Suppressor macrophage treated with lipopolysaccharide for 1 hour (primary cell): ENCODE measurements at places on chromosomes 6 and 20.
A peak's percentile ranks its signal among the peaks of the same experiment; 100 is the strongest.

GRCh38 chr20:11235058-11235457 lies 561.3 kb upstream of the JAG1 start:
- DNase-seq: no peak

DNA sequence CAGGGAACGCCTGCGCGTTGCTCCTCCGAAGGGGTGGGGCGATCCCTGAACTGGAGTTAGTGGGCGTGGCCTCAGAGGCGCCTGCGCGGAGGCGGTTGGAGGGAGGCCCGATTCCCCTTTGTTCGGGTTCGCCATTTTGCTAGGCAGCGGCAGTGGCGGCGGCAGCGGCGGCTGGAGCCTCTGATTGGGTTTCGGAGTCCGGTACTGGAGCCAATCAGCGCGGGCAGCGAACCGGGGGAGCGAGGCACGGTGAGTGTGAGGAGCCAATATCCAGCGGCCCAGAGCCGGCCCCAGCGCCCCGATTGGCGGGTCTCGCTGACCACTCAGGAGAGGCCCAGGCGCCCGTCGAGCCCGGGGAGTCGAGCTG lies at the start of gene NFYA:
NFYA (plus strand) TSS at position 139 of the 367 bp plus-strand sequence. CDS start 6,116 bp downstream, outside the sequence.
- DNase-seq: no peak

DNA sequence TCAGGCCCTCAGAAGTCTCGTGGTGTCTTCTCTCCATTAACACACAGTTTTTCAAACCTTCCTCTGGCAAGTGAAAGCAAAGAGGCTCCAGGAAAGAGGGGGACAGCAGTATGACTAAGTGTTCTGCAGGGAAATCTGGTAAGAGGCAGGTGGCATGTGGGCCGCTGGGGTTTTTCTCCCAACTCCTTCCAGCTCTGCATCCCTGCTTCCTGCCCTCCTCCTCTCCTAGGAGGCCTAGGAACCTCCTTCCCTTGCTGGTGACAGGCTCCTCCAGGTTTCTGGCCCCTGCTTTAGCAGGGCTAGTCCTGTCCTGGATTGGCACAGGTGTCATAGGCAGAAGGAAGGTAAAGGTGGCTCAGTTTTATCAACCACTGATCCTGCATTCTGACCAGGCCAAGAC lies 7.6 kb upstream of the ITCH start:
- no peak for DNase-seq

- peak; percentile 4 for DNase-seq
These were observed 824.8 kb upstream of the FLRT3 start for GRCh38 chr20:15162079-15162647.

GRCh38 chr20:63033794-63034709 lies 27.3 kb upstream of the BHLHE23 start:
- no peak for DNase-seq

- no peak for DNase-seq
These were observed 128.2 kb downstream of the JARID2 start for GRCh38 chr6:15374119-15374518.

DNA sequence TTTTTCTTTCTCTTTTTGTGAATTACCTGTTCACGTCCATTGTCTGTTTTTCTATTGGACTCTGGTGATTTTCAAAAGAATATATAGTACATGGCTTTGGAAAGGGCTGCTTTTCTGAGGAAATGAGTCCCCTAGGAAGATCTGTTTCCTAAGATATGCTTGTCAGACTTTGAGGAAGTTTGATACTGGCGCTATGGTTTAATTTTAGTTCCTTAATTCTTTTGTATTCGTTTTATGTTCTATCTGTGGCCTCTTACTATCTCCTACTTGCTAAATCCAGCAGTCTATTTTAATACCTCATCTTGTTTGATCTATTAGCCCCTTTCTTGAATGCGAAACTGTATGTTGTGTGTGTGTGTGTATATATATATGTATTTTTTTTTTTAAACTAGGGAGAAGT lies 101.9 kb downstream of the LIN28B start:
- no peak for DNase-seq

- DNase-seq: no peak
These were observed 62.9 kb upstream of the MYB start for GRCh38 chr6:135118134-135118730.

GRCh38 chr20:39851459-39851858 lies 837.6 kb downstream of the MAFB start:
- DNase-seq: no peak

DNA sequence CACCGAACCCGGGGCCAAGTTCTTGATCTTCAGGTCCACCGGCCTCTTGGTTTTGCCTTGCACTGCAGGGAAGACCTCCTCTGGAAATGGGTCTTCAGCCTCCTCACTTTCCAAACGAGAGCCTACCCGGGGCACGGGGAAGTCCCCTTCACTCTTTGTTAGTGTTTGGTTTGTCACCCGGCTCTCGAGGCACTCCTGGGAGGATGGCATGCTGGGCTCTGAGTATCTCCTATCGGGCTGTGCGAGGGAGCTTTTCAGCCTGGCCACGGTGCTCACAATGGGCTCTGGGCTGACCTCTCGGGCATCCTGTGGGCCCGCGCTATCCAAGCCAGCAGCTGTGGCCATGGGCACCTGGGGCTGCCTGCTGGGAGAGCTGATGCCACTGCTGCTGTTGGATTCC lies 8.1 kb downstream of the TAGAP start:
- no peak for DNase-seq

- DNase-seq: no peak
These were observed 168.6 kb downstream of the CD83 start for GRCh38 chr6:14286144-14286543.

GRCh38 chr6:21935561-21936028 lies 342.0 kb downstream of the SOX4 start:
- peak; percentile 48 for DNase-seq

DNA sequence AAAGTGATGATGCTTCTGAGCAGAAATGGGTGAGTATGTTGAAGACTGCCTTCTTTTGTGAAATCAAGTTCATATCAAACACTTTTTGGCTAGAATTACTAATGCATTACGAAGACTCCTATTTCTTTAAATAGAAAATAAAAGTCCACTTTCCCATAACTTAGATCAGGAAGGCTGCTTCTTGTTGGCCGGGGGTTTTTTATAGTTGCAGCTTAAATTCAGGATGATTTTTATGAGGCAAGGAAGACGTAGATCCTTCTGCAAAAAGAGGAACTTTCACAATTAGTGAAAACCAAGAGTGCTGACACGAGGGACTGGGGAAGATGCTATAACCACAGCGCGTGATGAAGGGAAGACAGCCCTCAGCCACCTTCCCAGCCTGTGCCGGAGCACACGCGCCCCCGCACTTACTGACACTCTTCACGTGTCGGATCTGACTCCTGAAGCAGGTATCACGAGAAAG lies 206.1 kb upstream of the PRDM1 start:
- peak; percentile 96 for DNase-seq

- no peak for DNase-seq
These were observed 15.7 kb upstream of the SSTR4 start for GRCh38 chr20:23019403-23019802.

DNA sequence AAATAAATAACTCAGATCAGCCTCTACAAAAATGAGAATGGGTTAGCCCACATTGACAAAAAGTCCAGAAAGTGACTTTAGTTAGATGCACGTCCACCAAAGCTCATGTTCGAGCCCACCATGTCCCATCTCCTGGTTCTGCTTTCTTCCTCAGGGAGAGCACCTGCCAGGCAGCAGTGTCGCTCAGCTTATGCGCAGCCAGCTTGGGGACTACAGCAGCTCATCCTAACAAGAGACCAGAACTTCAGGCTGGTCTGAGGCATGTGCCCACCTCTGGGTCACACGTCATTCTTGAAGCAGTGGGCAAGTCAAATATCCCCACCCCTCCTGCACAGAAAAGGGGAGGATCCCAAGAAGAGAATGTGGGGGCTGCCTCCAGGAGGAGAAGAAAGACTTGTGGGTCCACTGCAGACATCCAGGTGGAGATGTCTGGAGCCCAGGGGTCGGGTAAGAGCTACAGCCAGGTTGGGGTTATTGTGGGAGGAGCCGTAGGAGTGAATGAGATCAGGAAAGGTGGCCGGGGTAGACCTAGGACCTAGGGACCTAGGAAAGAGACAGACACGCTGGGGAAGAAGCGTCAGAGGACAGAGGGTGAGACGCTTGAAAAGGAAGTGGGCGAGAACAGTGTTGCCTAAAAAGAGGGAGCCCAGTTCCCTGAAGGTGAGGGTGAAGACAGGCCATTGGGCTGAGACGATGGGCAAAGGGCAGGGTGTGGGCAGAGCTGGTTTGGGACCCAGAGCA lies 52.5 kb downstream of the SSR1 start:
- no peak for DNase-seq

- no peak for DNase-seq
These were observed 168.2 kb upstream of the CST7 start for GRCh38 chr20:24780674-24781417.

GRCh38 chr6:128498234-128498633 lies 22.2 kb downstream of the PTPRK start:
- DNase-seq: no peak

GRCh38 chr20:25514747-25515340 lies 70.5 kb downstream of the NINL start:
- no peak for DNase-seq

DNA sequence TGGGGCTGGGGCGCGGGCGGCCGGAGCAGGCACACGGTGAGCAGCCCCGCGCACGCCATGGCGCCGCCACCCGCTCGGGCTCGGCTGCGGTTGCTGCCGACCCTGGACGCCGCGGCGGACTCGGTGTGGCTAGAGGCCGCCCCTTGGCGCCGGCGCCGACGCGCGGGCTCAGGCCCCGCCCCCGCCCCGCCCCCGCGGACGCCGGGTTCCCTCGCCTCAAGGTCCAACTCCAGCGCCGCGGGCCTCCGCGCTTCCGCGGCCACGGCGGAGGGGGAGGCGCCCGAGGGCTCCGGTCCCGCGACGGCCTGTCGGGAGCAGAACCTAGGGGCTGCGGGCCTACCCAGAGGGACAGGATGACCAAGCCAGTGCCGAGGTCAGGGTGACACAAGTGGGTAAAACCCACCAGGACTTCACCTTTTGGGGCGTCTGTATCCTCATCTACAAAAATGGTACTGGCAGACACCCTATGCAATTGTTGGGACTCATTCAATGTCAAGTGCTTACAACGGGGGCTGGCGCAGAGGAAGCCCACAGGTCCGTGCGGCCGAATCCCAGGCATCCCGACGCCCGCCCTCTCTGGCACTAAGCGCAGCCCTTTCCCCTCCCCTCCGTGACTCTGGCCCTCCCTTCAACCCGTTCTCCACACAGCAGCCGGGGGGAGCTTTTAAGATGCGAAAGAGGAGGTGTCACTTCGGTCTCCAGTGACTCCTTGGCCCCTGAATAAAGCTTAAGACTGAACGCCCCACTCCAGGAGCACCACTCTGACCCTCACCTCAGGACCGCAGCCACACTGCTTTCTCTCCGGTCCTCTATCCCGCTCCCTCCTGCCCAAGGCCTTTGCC lies at the start of gene NECAB3:
NECAB3 (minus strand) TSS at position 135 of the 842 bp plus-strand sequence; CDS start at position 59, 76 bp downstream.
- DNase-seq: peak; percentile 67

DNA sequence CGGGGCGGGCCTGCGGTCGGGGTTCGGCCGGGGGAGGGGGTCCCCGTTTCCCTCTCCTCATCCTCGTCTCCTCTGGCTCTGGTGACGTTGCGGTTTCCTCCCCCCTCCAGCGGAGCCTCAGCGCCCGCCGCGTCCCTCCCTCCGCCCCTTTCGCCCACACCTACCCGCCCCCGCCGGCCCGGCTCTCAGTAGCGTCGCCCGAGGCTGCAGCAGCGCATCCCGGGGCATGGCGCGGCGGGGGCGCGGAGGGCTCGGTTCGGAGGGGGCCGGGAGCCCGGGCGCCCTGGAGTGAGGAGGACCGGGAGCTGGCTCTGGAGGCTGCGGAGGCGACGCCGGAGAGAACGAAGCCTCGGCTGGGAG lies at the start of gene DSE:
DSE (plus strand) TSS at position 188 of the 360 bp plus-strand sequence. CDS start 28,304 bp downstream, outside the sequence.
- peak; percentile 88 for DNase-seq

- DNase-seq: peak; percentile 47
These were observed 28.5 kb downstream of the C6orf15 start for GRCh38 chr6:31083742-31084354.

- peak; percentile 81 for DNase-seq
These were observed 78.2 kb upstream of the ARID1B start for GRCh38 chr6:156699017-156699421.

GRCh38 chr6:25217829-25218228 lies 61.3 kb upstream of the CARMIL1 start:
- no peak for DNase-seq

DNA sequence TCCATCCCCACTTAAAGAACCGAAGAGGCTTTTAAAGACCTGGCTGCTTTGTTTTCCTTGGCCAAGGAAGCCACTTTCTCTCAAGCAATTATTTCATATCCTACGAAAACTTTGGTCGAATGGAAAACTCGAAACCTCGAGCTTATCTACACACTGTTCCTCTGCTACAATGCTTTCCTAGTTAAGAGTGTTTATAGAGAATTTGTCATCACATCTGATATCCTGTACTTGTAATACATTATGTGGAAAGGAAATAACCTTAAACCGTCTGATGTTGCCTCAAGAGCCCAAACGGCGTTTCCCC lies 28.1 kb downstream of the TFAP2B start:
- no peak for DNase-seq

DNA sequence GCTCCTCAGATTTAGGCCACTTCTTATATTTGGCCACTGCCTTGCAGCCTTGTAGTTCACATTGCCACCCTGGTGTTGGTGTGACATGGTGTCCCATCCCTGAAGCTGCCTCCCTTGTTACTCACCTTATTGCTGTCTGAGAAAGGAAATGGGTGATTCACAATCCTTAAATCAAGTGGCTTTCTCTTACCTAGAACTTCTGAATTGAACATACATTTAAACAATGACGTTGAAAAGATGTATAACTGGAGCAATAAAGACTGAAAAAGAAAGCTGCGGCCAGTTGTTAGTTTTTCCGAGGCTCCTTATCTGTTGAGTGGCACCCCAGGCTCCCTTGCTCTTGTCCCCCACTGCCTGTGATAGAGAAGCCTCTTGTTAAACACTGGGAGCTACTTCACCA lies 28.8 kb upstream of the GNRH2 start:
- no peak for DNase-seq

DNA sequence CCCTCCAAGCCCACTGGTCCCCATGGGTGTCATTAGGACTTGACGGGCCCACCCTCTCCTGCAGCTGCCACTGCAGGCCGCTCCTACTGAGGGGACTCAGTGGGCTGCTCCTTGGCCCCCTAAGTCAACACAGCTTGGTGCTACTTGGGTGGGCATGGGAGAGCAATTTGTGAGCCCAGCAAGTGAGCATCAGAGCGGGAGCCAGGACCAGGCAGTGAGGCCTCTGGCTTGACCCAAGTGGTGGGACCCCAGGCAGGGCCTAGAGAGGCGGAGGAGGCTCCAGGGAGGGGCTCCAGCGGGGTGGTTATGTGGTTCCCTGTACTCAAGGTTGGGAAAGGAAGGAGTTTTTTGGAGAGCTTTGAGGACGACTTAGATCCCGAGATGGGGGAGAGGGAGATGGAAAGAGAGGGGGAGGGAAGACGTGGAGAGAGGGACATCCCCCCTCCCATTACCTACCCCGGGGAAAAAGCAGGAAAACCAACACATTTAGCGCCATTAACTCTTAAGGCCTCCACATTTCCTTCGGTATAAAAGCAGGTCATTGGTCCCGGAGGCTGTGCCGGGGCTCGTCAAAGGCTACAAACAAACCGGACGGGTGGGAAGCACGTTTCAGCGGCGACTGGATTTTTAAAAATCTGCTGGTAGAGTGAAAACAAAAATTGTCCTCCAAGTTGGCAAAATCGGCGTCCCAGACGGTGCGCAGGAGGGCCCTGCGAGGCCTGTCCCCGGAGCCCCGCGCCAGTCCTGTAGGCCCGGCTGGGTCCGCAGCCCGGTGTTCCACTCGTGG lies 8.8 kb downstream of the FOXC1 start:
- DNase-seq: no peak
